ENCODE measurements at places on chromosomes 7 and 10.

- no peak for DNase-seq
Observed at GRCh38 chr10:104089621-104090020, 3.9 kb upstream of the COL17A1 start.

DNA sequence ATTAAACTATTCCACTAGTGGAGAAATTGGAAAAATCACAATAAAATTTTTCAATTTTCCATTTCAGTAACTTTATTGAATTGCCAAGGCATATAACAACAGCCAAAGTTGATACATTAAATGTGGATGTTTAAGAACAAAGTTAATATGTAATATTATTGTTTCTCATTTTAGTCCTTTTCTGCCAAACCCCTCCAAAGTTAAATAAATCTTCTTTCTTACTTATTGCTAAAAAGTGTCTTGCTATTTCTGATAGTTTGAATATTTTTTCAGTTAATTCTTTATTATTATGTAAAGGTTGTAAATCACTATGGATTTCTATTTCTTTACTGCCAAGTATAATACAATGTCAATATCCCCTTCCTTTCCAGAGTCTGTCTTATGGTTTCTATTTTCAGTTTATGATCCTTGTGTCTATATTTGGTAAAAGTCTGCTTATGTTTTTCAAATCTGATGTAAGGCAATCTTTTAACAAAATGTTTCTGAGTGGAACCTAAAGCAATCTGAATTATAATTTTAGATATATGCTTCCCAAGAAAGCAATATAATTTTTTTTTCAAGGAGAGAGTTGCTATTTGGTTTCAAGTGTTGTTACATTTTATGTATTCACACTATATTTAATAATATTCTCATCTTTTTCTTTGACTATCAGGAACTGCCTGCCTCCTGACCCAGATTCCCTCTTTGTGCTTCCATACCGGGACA lies 80.3 kb upstream of the RHOBTB1 start:
- no peak for DNase-seq

- no peak for DNase-seq
Observed at GRCh38 chr10:43885842-43886241, 237.2 kb upstream of the ZNF32 start.

DNA sequence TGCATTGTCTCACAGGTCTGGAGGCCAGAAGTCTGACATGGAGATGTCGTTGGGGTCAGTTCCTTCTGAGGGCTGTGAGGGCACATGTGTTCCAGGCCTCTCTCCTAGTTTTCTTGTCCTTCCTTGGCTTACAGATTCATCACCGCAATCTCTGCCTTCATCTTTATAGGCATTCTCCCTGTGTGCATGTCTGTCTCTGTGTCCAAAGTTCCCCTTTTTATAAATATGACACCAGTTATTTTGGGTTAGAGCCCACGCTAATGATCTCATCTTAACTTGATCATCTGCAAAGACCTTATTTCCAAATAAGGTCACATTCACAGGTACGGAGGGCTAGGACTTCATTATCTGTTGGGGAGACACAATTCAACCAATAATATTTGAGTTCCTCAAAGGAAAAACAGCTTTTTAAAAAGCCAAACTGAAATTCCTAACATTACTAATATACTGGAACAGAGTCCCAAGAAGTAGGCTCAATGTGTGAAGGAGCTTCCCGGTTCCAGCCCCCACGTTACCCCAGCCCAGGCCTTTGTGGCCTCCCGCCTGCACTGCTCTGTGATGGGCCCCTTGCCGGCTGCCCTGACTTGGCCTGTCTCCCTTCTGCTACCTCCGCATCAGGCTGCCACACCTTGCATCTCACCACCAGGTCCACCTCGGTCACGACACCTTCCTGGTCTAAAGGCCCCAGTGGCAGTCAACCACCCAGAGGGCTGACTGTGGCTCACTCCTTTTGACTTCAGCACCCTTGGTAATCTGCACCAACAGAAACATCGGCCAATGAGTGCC lies 142.7 kb downstream of the KCNMA1 start:
- DNase-seq, result no peak

DNA sequence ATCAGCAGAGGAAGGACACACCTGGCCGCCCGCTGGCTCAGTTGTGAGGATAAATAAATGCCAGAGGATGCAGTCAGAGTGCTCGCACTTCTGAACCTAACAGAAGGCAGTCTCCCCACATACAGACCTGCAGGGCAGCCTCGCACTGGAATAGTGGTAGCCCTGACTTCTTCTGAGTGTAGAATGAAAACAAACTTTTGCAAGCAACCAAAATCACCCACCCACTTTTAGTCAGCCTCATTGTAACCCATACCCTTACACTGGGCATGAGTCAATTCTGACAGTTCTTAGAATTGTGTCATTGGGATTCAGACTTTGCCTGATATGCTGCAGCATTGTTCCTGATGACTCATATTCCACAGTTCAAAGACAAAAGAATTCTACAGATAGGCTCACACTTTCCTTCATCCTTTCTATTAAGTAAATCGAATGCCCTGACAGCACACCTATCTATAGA lies 167.0 kb upstream of the CDK1 start:
- peak; percentile 29 for DNase-seq

- DNase-seq, result no peak
Observed at GRCh38 chr7:33728873-33729551, 176.3 kb upstream of the BMPER start.
